ENCODE measurements at places on chromosomes 3 and 15.
A peak's percentile ranks its signal among the peaks of the same experiment; 100 is the strongest.

GRCh38 chr3:157074490-157074889 is 85.5 kb downstream of the CCNL1 start:
- peak; percentile 58 for DNase-seq

- DNase-seq = no peak
These were observed 55.0 kb downstream of the MINDY4B start for GRCh38 chr3:150850191-150850590.

DNA sequence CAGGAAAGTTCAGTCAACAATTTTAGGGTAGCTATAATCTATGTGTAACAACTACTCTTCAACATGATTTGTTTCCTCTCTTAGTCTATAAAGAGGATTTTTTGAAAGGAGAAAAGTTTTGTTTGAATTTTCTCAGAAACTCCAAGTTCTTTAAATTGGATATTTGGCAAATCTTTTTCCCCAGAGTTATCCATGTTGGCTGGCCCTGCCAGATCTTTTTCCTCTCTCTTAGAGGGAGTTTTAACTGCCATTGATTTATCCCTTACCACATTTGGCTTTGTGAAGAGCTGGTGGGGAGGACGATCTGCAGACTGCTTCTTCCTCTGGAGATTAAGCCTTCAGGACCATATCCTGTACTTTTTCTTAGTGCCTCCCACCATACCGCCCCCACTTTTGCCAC is 64.9 kb upstream of the ROPN1 start:
- no peak for DNase-seq

DNA sequence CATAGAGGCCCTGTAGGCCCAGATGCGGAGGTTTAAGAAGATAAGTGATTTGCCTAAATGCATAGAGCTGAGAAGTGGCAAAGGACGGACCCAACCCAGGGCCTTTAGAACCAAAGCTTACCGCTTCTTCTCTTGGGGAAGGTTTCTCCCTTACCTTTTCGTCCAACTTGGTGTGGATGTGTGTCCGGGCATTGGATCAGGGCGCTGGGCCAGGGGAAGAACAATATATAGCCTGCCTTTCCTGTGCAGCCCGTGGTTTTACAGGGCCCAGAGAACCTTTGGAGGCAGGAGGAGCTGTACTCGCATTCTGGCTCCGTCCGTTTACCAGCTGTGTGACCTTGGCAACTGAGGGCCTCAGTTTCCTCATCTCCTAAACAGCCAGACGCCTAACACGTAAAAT is 686 bp upstream of the P3H2 start:
- no peak for DNase-seq

- DNase-seq = no peak
These were observed 522 bp downstream of the MED12L start for GRCh38 chr3:151085889-151086483.
